Esophagus muscularis mucosa (tissue), 4 donors: ENCODE measurements at places on chromosomes 1 and 21. TPM values are rescaled to one million over a fixed set of nuclear protein-coding genes. Genes with fewer than 3 reads are reported as not detected.

DNA sequence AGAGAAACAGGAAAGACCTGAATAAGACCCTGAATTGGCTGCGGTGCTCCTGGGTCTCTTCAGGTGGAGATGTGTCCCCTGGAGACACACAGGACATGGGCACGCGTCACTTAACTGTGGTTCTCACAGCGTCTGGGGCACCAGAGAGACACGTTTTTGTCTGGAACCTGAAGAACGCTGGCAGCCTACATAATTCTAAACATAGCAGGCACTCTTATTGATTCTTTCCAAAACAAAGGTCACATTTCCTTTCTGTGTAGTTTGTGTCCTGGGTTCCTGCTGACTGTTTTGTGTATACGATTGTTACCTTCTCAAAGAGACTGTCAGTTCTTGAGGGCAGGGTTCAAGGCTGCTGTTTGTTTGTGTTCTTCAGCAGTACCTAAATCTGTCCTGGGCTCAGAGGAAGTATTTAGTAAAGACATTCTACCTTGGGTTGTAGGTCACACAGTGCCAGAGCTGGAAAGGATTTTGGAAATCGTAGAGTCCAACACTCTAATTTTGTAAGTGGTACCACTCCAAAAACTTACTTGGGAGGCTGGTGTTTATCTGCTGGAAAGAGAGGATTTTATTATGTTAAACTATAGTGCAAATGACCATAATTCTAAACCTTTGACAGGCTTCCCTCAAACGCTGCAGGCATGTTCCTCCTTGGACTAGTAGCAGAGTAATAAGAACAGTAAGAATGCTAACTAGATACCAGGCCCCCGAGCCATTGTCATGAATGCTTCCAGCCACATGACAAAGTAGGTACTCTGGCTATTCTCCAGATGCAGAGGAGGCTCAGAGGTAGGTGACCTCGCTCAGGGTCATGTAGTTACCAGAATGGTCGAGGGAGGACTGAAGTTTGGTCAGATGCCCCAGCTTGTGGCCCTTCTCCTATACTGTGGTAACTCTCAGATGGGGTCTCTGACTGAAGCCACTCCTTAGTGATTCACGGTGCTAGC, 164.3 kb downstream of the DHRS3 start:
- DNase-seq, result no peak

DNA sequence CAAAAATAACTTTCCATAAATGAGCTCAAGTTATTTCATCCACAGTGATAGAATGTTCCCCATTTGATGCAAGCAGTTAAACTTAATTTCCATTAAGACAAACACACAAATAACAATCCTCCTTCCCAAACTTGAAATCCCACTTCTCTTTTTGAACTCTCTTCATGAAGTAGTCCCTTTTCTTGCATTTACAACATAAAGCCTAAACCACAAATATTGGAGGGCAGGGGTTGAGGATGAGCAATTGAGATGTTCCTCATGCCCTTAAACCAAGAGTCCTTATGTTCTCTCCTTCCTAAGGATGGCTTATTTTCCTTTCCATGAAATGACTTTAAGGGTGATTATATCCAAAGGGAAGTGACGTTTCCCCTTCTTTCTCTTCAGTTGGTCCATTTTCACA, 228.8 kb downstream of the DISC1 start:
- no peak for DNase-seq

GRCh38 chr1:25645637-25646400, 29.2 kb downstream of the MAN1C1 start:
- DNase-seq, result peak; percentile 39

DNA sequence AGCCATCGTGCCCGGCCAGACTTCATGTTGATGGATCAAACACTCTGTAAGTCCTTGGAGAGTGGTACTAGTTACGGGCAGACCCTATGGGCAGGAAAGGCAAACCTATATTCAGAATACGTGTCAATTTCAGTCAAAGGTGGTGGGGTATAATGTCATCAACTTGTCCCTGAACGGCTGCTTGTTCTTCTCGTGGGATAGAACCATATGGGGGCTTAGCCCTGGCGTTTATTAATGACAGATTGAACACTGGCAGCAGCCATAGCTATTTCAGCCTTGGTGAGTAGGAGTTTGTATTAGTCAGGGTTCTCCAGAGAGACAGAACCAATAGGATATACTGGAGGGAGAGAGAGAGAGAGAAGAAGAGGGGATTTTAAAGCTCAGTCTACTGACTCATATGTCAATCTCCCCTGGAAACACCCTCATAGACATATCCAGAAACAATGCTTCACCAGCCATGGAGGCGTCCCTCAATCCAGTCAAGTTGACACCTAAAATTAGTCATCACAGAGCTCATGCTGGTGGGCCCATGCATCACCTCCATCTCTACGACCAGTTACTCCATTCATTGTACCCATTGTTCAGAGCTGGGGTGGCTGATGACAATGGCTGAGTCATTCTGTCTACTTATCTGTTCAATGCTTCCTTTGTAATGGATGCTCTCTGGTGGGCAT, 16.1 kb upstream of the AQP10 start:
- no peak for DNase-seq

- DNase-seq, result no peak
Measured at GRCh38 chr1:46675549-46676314, 4.1 kb downstream of the TEX38 start.

DNA sequence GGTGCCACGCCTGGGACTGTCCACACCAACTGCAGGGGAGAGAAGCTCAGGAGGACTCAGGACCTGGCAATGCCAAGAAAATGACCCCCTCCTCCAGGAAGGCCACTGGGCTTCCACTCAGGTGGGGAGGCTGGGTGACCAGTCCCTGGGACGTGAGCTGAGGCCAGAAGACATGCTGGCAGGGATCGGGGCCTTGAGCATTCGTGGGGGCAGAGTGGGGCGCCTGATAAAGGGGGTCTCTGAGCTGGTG, 15.3 kb upstream of the COL6A2 start:
- DNase-seq, result no peak

GRCh38 chr1:245748646-245749045, 593.9 kb downstream of the KIF26B start:
- DNase-seq, result no peak

DNA sequence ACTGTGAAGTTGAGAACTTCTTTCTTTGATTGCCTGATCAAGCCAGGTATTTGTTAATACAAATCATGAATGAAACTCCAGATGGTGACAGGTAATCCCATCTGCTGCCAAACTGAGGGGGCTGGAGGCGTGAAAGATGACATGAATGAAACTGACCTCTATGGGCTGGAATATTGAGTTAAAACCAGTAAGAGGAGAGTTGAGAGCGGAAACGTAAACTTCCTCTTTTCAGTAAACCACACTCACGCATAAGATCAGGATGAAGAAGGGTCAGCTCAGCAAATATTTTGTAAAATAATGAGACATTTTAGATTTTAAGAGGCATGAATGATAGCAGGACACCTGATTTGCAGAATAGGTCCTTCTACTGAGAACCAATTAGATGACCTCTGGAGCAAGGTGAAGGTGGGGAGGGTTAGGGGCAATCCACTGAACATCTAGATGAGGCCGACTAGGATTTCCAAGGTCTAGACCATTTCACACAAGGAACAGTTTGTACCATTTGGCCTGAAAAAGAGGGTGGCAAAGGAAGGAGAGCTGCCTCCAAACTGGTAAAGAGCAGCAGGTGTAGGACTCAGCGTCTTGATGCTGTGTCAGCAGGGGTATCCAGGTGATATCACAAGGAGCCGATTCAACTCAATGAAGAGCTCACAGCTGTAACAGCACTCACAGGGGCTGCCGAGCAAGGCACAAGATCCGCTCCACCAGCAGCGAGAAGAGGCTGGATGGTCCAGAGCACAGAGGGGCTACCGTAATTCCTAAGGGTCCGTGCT, 132.6 kb downstream of the NTPCR start:
- DNase-seq, result no peak

GRCh38 chr1:14948112-14948652, 205.4 kb upstream of the TMEM51 start:
- DNase-seq, result no peak

DNA sequence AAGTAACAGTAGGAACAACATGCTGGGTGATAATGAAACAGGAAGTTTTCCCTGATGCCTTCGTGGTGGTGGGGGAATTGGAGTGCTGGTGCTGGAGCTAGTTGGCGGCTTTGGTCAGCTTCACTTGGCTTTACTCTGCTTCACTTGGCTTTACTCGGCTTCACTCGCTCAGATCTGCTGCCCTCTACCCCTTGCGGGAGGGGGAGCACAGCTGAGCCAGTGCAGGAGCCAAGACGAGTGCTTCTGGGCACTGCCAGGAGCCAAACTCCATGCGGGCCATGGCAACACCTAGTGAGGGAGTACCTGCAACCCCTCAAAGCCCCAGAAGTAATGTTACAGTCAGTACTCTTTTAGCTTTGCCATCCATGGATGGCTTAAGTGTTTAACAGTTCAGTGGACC, 10.6 kb upstream of the PRKACB start:
- DNase-seq, result no peak

- DNase-seq, result no peak
Measured at GRCh38 chr1:3630161-3630611, 5.4 kb downstream of the TPRG1L start.

- DNase-seq, result peak; percentile 84
Measured at GRCh38 chr1:199101139-199101538, 462.3 kb downstream of the PTPRC start.

DNA sequence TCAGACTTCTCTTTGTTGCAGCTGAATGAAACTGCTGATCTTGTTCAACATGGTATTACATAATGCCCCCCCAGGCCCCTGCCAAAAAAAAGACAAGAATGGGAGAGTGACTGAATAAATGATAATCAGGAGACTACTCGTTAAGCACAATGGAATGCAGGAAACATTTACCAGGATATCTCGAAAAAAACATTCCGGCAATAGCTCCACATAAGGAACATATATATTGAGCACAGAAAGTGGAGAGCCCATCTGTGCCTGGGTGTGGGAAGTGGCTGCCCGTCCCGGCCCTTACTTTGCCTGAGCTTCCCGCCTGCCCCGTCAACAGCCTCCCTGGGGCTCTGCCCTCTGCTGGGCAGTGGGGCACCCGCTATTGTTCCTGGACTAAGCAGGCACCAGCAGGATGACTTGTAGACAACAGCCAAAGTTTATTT, 13.3 kb downstream of the TRIM11 start:
- DNase-seq, result no peak

DNA sequence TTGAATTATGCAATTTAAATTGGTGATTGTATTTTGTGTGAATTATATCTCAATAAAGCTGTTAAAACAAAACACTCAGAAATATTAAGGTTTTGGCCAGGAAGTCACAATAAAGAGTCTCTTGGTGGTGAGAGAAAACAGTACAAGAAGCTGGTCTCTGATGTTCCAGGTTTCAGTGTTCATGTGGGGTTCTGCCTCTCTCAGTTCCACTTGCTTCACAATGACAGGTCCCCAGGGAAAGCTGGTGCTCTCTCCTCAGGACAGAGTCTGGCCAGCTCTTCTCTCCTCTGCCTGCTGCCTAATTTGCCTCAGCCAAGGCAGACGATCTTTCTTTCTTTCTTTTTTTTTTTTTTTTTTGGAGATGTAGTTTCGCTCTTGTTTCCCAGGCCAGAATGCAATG, 342.9 kb upstream of the PLXNA2 start:
- no peak for DNase-seq

- no peak for DNase-seq
Measured at GRCh38 chr1:53310847-53311681, 16.8 kb downstream of the LRP8 start.

- DNase-seq, result no peak
Measured at GRCh38 chr1:11483581-11484320, 4.8 kb downstream of the DISP3 start.

DNA sequence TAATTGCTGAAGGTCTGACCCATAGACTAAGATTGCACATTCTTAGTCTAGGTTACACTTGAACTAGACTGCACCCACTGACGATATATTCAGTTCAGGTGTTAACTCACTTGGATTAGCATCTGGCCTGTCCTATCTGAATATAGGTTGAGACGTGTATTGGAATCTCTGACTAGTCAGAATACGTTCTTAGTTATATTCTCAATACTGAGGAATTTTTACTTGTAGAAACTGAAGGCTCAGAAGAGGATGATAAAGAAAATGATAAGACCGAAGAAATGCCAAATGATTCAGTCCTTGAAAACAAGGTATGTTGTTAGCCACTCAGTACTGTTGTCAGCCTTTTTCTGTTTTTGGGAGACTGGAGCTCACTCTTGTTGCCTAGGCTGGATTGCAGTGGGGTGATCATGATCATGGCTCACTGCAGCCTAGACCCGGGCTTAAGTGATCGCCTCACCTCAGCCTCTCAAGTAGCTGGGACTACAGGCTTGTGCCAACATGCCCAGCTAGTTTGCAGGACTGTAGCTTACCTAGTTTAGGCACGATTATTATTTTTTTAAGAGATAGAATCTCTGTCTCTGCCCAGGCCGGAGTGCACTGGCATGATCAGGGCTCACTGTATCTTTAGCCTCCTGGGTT, 10.8 kb downstream of the CCDC17 start:
- DNase-seq, result no peak

DNA sequence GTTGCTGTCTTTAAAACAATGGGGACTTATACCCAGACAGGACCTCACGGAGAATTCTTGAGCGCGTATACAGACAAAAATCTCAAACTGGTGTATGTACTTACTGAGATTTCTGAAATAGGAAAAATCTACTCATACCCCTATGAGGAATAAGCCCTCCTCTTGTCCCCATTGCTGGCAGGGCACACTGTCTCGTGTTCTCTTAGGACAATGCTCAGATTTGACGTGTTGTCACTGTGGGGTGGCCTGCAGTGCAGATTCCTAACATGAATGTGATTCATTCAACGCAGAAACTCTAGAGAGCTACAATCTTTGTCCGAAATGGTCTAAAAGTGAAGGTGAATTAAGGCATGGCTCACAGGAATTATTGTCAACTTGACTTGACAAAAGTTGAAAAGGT, 31.1 kb upstream of the PDE9A start:
- no peak for DNase-seq

COL6A2 gene
- 1,437 TPM for total RNA-seq

CTTNBP2NL gene
- 26.9 TPM for total RNA-seq

B3GALT2 gene
- total RNA-seq, result 4.6 TPM

ANKRD34A gene
- total RNA-seq, result 1.3 TPM

RCAN1 gene
- total RNA-seq, result 33.2 TPM

GSTM1 gene
- not detected for total RNA-seq

ALPL gene
- total RNA-seq, result 1.2 TPM

MPL gene
- total RNA-seq, result not detected

CGN gene
- total RNA-seq, result 3.1 TPM

OR13G1 gene
- not detected for total RNA-seq

MEGF6 gene
- total RNA-seq, result 11.2 TPM

NIBAN1 gene
- total RNA-seq, result 586 TPM
